ENCODE measurements at places on chromosomes 2 and 18. TPM values are rescaled to one million over a fixed set of nuclear protein-coding genes. Genes with fewer than 3 reads are reported as not detected.

Gene TANC1
- total RNA-seq, result 7.3 TPM

Gene CFC1
- not detected for total RNA-seq

Gene XDH
- 1.1 TPM for total RNA-seq

Gene RMND5A
- total RNA-seq, result 23.3 TPM

Gene REL
- total RNA-seq, result 3.4 TPM

Gene TEX44
- total RNA-seq, result not detected

Gene BCL2L11
- total RNA-seq, result 11.4 TPM

Gene RAB31
- 39.1 TPM for total RNA-seq

Gene CD302
- 2.3 TPM for total RNA-seq

Gene HEATR5B
- 6.2 TPM for total RNA-seq

Gene EVX2
- not detected for total RNA-seq

Gene LYG1
- 2.0 TPM for total RNA-seq

Gene REEP1
- total RNA-seq, result 1.3 TPM

Gene SLC35F6
- total RNA-seq, result 38.1 TPM

Gene HOXD11
- total RNA-seq, result 6.1 TPM

Gene RIT2
- not detected for total RNA-seq

Gene PROKR1
- not detected for total RNA-seq

Gene ABCG8
- total RNA-seq, result not detected

Gene CYP27C1
- 3.3 TPM for total RNA-seq

Gene CTLA4
- total RNA-seq, result not detected

Gene DNAH7
- 0.76 TPM for total RNA-seq

Gene CCL20
- 4.4 TPM for total RNA-seq

Gene LYPD6
- total RNA-seq, result not detected

Gene CTAGE1
- total RNA-seq, result not detected

Gene ARHGEF4
- 7.5 TPM for total RNA-seq

Gene G6PC2
- total RNA-seq, result not detected

Gene CERS6
- total RNA-seq, result 15.1 TPM

Gene E2F6
- total RNA-seq, result 29.0 TPM

Gene NT5C1B
- total RNA-seq, result not detected
